Activated naive CD4-positive, alpha-beta T cell treated with anti-CD3 and anti-CD28 coated beads, Interleukin-2, amount 50 U/mL, for 72 hours (primary cell): ENCODE measurements at places on chromosomes 3 and 15. TPM values are rescaled to one million over a fixed set of nuclear protein-coding genes. Genes with fewer than 3 reads are reported as not detected.

XPC gene
- 51.4 TPM for total RNA-seq

SPTBN5 gene
- 0.55 TPM for total RNA-seq

EFHB gene
- 1.2 TPM for total RNA-seq

IQCH gene
- total RNA-seq: 0.75 TPM

GOLGA8M gene
- total RNA-seq: 1.3 TPM

STIMATE gene
- total RNA-seq: 16.6 TPM

ANKRD34C gene
- total RNA-seq: not detected

HPS3 gene
- total RNA-seq: 22.3 TPM

RGMA gene
- total RNA-seq: 0.18 TPM

GXYLT2 gene
- not detected for total RNA-seq

CTSH gene
- 8.4 TPM for total RNA-seq

RARRES1 gene
- total RNA-seq: not detected

PIERCE2 gene
- not detected for total RNA-seq

TM4SF18 gene
- not detected for total RNA-seq

C2CD4A gene
- 0.20 TPM for total RNA-seq

HIGD2B gene
- 0.68 TPM for total RNA-seq

PPM1L gene
- 3.5 TPM for total RNA-seq

IQCF2 gene
- not detected for total RNA-seq

SPTSSB gene
- not detected for total RNA-seq

CMTM7 gene
- 59.9 TPM for total RNA-seq

ABI3BP gene
- 0.12 TPM for total RNA-seq

BSN gene
- 0.06 TPM for total RNA-seq

ATP8B4 gene
- total RNA-seq: 16.1 TPM

SH2D7 gene
- not detected for total RNA-seq

PRR23B gene
- not detected for total RNA-seq

TIMMDC1 gene
- 54.9 TPM for total RNA-seq

OTOL1 gene
- total RNA-seq: not detected

CCR8 gene
- 0.36 TPM for total RNA-seq

ALDH1A2 gene
- total RNA-seq: not detected

MESP1 gene
- total RNA-seq: 3.0 TPM
